ENCODE measurements at places on chromosomes 13 and 19.

- DNase-seq = no peak
These were observed 76.6 kb upstream of the SPATA13 start for GRCh38 chr13:24083722-24084421.

GRCh38 chr19:47540748-47541147, 25.9 kb upstream of the NAPA start:
- no peak for DNase-seq

DNA sequence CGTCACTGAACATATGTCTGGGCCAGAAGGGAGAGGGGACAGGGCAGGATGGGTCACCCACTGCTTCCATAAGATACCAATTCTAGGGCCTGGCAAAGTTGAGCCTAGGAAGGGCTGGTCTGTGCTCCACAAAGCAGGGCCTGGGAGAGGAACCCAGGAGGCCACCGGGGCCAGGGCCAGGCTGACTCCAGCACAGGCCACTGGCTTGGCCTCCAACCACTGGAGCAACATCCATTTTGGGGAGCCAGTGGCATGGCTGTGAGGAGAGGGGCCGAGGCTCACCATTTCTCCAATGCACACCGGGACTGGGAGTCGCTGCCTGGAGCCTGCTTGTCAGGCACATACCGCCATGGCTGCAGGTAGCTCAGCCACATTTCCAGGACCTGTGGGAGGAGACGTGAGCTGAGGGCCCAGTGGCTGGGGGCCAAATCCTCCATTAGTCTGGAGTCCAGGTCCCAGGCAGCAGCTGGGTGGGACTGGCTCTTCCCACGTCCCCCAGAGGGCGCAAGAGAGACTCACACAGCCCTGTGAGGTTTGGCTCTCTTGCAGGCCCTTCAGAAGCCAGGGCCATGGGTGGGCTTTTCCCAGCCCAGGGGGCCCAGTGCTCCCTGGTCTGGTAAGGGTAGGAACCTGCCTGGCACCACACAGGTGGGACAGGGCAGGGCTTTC, 27.7 kb downstream of the TUBA3C start:
- no peak for DNase-seq

GRCh38 chr13:108272333-108272732, 2.8 kb downstream of the TNFSF13B start:
- DNase-seq = no peak

GRCh38 chr13:73556902-73557301, 498.1 kb downstream of the KLF5 start:
- no peak for DNase-seq

DNA sequence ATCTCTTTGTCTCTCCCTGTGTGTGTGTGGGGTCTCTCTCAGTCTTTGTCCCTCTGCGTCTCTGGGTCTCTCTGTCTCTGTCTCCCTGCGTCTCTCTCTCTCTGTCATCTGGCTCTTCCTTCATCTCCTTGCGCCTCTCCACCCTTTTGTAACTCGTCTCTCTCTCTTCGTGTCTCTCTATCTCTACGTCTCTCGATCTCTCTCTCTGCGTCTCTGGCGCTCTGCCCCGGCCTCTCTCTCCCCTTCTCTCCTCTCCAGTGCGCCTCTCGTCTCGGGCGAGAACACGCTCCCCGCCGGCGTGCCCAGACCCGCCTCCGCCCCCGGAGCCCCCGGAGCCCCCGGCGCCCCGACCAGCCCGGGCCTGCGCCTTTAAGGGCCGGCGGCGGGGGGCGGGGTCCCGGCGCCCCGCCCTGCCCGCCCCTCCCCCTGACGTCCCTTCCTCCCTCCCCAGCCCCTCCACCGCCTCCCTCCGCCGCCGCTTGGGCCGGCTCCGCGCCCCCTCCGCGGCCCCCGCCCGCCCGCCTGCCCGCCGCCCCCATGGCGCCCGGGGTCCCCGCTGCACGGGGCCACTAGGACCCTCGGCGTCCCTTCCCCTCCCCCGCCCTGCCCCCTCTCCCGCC, at the start of gene MARK4:
TSS of gene MARK4 (plus strand) at position 440 of the 620 bp plus-strand sequence. CDS start 318 bp downstream, outside the sequence.
- peak; percentile 42 for DNase-seq

GRCh38 chr13:38641164-38641948, 45.5 kb upstream of the FREM2 start:
- no peak for DNase-seq

DNA sequence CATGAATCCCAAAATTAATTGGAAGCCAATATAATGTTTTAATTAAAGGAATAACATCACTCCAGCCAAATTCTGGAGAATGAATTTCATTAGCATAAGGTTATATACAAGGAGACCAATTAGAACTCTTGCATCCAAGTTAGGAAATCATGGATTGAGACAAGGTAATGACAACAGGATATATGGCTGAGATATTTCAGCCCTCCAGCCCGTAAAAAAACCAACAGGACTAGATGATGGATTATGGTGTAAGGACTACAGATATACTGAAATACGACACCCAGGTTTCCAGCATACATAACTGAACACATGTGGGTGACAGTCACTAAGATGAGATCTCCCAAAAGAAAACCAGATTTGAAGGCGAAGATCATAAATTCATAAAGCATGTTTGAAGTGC, 56.5 kb downstream of the TSC22D1 start:
- no peak for DNase-seq

GRCh38 chr13:50873467-50873866, 30.0 kb upstream of the DLEU7 start:
- no peak for DNase-seq

DNA sequence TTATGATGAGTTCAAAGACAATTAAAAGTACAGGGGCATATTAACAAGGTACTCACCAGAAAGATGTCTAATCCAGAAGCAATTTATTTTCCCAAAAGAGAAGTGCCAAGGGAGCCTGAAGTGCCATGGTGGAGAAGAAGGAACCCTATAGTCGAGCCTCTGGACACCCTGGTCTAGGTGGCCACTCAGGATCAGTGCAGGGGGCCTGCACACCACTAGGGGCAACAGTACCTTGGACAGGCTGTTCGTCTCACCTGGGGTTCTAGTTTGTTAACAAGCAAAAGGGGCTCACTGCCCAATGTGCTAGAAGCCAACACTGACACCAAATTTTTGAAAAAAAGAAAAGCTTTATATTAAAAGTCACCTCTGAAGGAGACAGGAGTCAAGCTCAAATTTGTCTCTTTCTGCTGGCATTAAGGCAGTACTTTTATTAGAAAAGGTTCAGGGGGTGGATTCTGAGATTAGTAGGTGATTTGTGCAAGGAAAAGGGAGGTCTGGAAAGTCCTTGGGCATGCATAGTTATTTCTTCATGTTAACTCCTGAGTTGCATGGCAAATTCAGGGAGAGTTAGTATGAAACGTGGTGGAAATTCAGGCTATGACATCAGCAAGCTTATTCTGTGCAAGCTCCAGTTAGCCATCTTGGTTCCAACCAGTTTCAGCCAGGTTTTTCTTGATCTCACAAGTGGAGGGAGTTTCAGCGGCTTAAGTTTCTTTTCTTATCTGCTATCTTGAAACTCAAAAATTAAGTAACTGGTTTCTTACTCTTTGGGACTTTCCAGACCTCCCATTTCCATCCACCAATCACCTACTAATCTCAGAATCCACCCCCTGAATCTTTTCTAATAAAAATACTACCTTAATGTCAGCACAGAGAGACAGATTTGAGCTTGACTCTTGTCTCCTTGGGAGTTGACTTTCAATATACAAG, 884 bp upstream of the CBY2 start:
- no peak for DNase-seq

DNA sequence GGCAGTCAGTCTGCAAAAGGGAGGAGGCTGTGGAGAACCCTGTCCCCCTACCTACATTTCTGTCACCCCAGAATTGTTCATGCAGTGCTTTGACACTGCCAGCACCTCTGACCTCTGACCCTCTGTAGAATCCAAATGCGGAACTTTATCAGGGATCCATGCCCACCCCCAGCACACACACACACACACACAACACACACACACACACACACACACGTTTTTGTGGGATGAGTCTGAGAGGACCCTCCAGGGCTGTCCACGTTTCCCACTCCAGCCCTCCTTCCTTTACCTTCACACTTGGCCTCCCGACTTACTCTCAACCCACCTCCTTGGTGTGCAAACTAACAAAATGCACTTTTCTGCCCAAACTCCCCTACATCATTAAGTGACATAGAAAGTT, 42.3 kb upstream of the TSHZ3 start:
- DNase-seq = no peak

GRCh38 chr19:45955905-45956608, 17.6 kb downstream of the NOVA2 start:
- no peak for DNase-seq

DNA sequence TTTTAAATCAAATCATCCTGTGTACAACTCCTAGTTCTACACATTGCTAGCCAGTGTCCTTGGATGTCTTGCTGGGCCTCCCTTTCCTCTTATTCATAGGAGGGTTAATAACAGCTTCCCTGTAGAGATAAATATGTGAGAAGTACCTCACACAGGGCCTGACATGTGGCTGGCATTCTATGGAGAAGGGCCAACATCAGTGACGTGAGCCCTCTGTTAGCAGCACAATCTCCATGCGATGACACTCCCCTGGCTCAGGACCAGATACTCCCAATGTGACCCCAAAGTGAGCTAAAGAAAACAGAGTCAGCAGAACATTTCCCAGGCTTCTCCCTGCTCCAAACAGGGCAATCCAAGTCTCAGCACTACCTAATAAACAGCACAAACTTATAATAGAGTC, 818.4 kb downstream of the DIAPH3 start:
- DNase-seq = no peak

DNA sequence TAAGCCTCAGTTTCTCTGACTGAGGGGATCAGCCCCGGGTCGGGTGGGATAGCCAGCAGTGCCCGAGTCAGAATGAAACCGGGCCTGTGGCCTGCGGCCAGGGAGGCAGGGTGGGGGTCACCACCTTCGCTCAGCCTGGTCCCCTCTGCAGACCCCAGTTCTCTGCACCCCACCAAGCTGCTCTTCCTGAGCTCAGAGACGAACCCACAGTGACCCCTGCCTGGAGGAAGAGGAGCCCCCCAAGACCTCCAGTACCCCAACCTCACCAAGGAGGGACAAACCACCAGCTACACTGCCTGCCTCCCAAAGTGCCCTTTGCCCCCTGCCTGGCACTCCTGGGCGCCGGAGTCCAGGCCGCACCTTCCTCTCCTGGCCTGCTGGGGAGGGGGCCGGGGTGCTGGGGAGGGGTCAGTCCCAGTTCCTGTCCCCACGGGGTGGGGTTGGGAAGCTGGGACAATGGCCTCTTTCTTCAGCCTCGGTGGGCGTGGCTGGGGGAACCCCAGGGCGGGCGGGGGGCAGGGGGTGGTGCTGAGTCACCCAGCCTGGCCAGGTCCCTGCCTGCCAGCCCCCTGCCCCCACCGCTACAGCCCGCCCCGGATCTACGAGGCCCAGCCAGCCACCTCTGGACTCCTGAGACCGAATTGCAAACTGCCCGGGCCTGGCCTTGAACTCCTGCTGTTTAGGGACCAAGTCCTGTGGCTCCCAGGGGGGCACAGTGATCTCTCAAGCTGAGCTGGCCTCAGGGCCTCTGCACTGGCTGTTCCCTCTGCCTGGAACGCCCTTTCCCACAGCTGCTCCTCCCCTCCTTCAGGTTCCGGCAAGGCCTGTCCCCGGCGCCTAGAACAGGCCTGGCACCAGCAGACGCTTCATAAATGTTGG, 14.3 kb downstream of the ZBTB7A start:
- no peak for DNase-seq

GRCh38 chr19:55208880-55209692, at the start of gene PTPRH:
TSS of gene PTPRH (minus strand) at chr19:55209501. CDS start at chr19:55209433, 68 bp downstream.
- DNase-seq = no peak

Measured in T follicular helper cell (primary cell).